Activated CD4-positive, alpha-beta T cell treated with anti-CD3 and anti-CD28 coated beads for 4 hours (primary cell): ENCODE measurements at places on chromosomes 3 and 15.

DNA sequence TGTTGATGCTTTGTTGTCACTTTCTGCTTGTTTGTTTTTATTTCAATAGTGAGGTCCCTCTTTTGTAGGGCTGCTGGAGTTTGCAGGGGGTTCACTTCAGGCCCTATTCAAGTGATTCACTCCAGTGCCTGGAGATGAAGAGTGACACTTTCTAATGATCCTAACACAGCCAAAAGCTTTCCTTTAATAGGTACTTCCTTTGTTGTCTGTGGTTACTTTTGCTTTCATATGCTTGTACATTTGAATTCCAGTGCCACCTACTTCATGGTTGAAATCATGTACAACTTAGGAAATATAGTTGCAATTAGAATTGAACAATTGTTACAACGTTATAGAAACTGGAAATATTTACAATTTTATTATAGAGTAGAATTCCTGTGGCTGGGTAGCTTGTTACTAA is 466.8 kb upstream of the EPHA3 start:
- no peak for DNase-seq

DNA sequence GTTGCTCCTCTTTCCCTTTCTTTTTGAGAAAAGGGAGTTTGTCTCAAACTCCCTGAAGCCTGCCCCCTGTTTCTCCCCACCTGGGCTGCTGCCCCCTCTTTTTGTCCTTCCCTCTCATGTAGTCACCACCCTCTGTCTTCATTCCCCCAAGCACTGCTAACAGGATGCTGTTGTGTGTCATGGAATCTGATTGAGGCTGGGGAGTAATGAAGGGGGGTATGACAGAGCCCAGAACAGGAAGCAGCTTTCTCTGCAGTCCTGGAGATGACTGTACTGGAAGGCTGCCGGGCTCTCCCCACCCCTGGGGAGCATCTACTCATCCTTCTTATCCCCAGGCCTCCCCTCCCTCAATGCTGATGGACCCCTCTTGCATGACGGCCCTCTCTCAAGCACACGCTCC is 181.6 kb downstream of the ABHD5 start:
- no peak for DNase-seq

- no peak for DNase-seq
These were observed 42.3 kb downstream of the IL20RB start for GRCh38 chr3:137000039-137000438.

- DNase-seq: no peak
These were observed 14.9 kb downstream of the CBLB start for GRCh38 chr3:105853801-105854432.

GRCh38 chr3:128468285-128468790 is 1.6 kb upstream of the DNAJB8 start:
- no peak for DNase-seq

GRCh38 chr15:43243020-43243645 is 22.3 kb upstream of the EPB42 start:
- no peak for DNase-seq

DNA sequence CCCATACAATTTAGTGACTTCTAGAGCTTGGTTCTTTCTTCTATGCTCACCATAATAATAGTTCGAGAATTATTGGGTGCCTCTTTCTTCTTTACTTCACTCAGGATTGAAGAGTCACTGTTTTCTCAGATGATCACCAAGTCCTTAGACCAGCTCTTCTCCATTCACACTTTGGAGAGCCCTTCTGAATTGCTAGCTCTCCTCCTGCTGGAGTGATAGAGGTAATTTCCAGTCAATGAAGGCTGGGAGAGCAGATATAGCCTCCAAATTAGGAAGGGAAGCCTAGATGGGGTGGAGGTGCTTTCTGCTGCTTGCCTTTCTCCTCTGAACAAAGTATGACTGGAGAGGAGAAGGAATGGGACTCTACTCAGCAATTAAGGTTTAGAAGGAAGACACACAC is 10.7 kb upstream of the BBX start:
- DNase-seq: no peak

DNA sequence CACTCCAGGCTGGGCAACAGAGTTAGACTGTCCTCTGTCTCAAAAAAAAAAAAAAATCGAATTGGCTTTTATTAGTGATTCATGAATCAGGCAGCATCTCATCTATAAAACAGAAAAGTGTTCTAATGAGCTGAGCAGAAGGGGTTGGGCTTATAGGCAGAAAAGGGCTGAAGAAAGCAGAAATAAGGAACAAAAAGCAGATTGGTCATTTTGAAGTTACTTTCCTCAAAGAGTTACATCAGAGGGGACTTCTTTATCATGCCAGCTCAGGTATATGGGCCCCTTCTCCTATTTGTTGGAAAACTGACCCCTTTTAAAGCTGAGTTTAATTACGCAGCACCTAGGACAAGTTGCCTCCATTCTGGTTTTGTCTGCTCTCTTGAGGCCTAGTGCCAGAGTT is 722 bp upstream of the POGLUT1 start:
- DNase-seq: no peak

GRCh38 chr3:119292666-119293065 is 1.5 kb upstream of the ARHGAP31 start:
- DNase-seq: peak; percentile 33

GRCh38 chr15:78370013-78370412 is 29.9 kb downstream of the CRABP1 start:
- DNase-seq: no peak

- DNase-seq: no peak
These were observed 253 bp downstream of the IFT80 start for GRCh38 chr3:160398820-160399124.

DNA sequence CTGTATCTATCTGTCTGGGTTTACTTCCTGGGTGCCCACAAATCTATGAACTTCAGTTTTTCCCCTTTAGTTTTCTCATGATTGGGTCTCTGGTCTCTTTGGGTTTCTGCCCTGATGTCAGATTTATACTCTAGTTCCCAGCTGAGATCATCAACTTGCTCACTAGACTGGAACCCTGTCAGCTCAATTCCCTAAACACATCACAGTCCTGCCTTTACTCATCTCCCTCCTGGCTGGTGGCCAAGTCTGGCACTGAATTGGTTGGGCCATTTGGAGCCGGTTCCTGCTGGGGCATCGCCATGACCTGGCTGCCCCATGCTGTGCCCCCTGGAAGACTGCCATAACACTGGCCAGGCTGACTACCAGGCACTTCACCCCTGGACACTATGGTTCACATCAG is 345.3 kb downstream of the CHST2 start:
- no peak for DNase-seq

- no peak for DNase-seq
These were observed 45.3 kb downstream of the C2CD4A start for GRCh38 chr15:62112081-62112480.

DNA sequence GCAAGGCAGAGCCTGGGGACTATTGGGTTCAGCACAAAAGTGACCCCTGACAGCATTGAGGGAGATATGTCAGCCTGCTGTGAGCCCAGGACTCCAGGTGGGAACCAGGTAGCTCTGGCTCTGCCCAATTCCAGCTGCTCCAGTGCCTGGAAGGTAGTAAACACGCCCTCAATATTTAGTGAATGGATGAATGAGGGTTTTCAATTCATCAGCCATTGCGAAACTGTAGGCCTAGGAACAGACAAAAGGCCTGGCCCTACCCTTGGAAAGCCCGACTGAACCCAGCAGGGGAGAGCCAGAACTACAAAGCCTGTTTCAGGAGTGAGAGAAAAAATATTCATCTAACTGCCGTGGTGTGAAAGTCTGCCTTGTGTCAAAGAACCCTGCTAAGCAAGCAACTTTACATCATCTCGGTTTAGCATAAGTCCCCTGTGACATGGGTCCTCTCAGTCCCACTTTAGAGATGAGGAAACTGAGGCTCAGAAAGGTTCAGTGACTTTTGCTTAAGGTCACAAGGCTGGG is 8.1 kb upstream of the CSK start:
- DNase-seq: no peak

DNA sequence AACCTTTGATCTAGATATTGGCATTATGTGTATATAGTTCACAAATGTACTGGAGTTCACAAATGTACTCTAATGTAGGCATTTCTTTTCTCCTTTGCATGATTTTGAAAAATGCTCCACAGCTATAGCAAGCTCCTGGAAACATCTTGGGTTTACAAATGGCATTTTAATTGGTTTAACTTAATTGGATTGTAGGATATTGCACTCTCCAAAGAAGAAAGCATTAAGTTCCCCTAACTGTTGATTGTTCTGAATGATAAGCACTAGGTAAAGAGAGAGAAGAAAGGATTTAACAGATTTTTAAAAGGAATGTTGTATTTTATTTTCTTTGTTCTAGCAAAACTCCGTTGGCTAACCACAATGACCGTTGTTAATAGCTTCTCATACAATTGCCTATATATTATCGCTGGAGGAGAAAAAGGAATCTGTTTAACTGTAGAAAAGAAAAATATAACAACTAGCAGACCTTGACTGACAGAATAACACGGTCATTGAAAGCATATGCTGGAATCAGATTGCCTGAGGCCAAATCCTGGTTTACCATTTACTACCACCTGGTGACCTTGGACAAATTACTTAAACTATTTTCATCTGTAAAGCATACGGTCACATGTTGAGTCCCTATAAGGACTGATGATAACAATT is 170.8 kb downstream of the PEX5L start:
- no peak for DNase-seq

DNA sequence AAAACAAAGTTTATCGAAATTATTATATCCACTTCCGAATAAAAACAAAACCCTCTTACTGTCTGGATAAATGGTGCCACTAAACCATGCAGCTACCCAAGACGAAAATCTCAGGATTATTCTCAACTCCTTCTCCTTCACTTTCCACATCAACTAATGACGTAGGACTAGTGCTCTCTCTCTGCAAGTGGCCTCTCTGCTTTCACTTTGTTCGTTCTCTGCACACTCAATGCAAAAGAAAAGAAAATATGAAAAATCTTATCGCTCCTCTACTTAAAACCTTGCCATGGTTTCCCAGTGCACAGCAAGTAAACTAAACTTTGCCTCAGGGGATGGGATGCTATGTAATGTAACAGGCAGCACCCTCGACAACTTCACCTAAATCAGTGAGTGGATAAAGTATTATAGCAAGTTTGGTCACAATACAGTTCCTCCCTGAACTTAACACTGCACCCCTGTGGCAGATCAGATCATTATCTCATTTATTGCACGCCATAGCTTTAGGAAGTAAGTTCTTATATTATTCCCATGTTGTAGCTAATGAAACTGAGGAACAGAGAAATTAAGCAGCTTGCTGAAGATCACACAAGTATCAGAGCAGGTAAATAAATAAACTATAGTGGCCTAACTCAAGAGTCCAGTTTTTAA is 262.7 kb upstream of the GADL1 start:
- DNase-seq: no peak

DNA sequence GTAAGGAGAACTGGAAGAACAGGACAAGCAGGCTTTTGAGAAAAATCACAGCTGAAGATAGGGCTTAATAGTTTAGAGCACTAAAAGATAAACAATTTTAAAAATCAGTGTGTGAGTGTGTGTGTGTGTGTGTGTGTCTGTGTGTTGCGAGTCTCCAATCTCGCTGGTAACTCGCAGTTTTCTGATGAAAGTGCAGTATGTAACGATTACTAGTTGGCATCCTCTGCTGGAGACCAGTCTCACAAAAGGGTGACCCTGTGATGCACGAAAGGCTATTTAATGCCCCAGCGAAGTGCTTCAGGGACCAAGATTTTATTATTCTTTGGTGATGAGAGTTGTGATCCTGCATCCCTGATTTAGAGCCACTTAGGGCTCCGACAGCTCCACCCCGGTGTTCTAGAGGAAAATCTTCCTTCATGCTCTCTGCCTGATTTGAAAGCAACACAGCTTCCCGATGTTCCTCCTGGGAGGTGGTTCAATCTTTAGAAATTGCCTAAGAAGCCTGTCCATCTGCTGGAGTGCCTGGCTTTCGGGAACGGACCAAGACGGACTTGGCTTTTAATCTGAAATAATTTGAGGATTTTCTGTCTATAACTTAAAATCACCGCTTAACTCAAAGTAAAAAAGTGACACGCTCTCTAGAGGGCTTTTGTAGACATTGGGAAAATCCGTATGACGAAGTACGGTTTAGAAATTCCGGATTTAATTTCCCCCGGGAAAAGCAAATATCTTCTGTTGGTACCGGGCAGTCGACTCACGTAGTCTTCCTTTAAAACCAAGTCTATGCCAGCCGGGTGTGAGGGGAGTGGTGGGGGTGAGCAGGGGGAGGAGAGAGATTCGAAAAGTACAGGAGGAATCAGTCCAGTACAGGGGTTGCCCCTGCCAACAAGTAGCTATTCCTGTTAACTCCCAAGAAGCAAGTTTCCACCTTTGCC is 1.1 kb upstream of the ALCAM start:
- DNase-seq: no peak

- DNase-seq: no peak
These were observed 4.9 kb upstream of the RPN1 start for GRCh38 chr3:128655531-128655930.

DNA sequence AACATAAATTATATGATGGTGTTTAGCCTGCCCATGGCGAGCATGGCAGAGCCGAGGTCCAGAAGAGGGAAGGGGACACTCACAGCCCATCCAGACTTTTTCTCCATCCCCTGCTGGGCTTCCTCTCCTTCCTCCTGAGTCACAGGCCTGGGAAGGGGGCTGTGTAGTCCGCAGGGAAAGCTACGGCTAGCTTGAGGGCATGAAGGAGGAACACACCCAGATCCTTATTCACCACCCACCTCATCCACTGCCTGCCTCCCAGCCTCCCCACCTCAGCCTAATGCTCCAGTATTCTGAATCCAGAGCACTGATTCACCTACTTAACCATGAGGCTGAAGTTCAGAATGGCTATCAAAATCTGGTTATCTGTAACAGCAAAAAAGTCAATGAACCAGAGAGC is 97.8 kb downstream of the OXNAD1 start:
- DNase-seq: no peak

GRCh38 chr15:61138156-61138555 is 90.9 kb downstream of the RORA start:
- no peak for DNase-seq

- DNase-seq: no peak
These were observed 471.0 kb upstream of the SEMA6D start for GRCh38 chr15:47246317-47246716.

GRCh38 chr3:171055336-171056178 is 29.0 kb upstream of the SLC2A2 start:
- DNase-seq: no peak

GRCh38 chr3:118968111-118968510 is 66.5 kb downstream of the IGSF11 start:
- no peak for DNase-seq

GRCh38 chr15:87602371-87602770 is 654.2 kb downstream of the NTRK3 start:
- DNase-seq: no peak
